Right cardiac atrium (tissue), 5 donors: ENCODE measurements at places on chromosomes 2 and 18. TPM values are rescaled to one million over a fixed set of nuclear protein-coding genes. Genes with fewer than 3 reads are reported as not detected.

The CYP27A1 gene
- 14.0 TPM for polyA plus RNA-seq

GRCh38 chr2:159895258-159896065 is 97.5 kb upstream of the CD302 start:
- no peak for DNase-seq

The SLC9A4 gene
- not detected for polyA plus RNA-seq

The COPS9 gene
- 618 TPM for polyA plus RNA-seq

DNA sequence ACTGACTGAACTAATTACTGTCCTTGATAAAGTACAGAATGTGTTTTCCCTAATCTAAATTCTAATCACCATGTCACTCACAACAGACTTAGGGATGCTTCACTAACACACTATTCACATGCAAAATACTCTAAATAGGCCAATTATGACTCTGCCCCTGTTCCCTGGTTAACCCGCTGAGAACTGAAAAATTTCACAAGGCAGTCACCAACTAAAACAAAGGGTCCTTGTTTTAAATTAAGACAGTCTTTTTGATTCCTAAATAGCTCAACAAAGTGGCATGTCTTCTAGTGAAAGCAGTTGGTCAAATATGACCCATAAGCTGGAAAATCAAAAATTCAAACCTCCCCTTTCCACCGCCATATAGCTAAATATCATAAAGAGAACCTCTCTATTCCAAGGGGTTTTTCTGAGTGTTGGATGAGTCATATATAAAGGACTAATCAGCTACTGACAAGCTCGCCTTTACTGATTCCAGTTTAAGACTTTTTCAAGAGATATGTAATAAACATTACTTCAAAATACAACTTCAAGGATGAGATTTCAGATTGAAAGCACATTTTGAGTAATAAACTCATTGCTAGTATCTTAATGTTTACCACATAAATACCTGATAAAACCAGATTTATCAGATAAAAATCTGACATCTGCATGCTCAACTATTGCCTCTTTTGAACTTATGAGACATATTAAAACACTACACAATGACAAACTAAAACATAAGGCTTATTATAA is 235.8 kb downstream of the TCF4 start:
- DNase-seq = no peak

DNA sequence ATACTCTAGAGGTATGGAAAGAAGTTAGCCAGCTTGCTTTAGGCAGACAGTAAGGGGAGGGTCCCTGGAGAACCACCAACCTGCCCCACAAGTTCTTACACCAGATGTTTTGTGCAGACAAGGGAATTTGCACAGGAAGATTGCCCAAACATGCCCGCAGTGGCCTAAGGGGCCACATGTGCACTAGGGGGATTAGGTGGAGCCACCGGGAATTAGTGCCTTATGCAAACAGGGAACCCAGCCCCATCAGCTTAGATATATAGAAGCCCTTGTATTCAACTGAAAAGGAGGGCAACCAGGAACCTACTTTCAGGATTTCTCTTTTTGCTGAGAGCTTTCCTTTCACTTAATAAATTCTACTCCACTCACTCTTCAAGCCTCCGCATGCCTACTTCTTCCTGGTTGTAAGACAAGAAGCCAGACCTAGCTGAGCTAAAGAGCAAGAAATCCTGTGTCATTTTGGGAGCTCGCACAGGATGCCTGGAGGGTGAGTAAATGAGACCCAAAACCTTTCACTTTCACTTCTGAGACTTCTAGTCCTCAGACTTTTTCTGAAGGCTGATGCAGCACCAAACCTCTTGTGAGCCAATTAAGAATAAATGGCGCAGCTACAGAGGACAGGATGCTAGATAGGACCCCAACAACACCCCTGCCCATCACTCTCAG is 146.3 kb downstream of the GCA start:
- DNase-seq = no peak

GRCh38 chr2:35503311-35503710 is 852.3 kb upstream of the CRIM1 start:
- DNase-seq = no peak

- no peak for DNase-seq
Measured at GRCh38 chr2:124081154-124081716, 56.1 kb downstream of the CNTNAP5 start.

- no peak for DNase-seq
Measured at GRCh38 chr18:6505498-6505875, 90.8 kb upstream of the L3MBTL4 start.

- DNase-seq = no peak
Measured at GRCh38 chr18:51171625-51172259, 25.7 kb downstream of the MEX3C start.

DNA sequence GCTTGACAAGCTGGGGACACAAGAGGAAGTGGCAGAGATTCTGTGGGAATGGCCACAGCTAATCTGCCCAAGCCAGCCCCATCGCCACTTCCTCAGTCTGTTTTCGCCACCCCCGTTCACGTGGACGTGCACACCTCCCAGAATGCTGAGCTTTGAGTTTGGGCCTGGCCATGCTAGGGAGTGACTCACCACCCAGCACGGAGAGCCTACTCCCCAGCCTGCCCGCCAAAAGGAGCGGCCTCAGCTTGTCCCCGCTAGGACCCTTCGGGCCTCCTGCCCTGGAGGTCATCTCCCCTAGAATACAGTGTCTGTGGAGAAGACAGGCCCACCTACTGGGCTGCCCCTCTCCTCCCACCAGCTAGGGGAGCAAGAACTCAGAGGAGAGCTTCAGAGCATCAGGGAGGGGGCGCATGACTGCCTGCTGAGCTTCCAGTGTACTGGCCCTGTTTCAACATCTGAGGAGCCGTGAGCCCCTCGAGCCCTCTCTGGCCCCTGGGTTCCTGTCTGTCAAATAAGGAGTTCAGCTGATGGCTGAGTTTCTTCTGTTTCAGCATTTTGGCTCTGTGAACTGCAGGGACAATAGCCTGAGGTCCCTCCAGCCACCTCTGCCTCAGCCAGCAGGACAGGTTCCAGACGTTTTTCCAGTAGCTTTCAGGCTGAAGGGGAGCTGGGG is 5.1 kb downstream of the SLC35F6 start:
- peak; percentile 87 for DNase-seq

DNA sequence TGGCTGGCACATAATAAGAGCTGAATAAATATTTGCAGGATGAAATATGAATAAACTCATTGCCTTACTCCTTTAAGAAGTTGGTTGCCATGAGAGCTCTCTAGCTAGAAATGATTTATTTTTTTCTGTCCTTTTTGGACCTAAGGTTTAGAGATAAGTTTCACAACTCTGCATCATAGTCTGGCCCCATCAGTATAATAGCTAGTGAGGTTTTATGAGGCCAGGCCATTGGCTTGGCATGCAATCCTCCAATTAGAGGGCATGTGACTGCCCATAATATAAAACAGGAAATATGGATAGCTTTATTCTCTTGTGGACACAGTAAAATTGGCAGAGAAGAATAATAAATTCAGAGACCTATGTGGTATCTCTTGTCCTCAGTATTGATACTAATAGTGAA is 26.2 kb upstream of the INSIG2 start:
- no peak for DNase-seq

DNA sequence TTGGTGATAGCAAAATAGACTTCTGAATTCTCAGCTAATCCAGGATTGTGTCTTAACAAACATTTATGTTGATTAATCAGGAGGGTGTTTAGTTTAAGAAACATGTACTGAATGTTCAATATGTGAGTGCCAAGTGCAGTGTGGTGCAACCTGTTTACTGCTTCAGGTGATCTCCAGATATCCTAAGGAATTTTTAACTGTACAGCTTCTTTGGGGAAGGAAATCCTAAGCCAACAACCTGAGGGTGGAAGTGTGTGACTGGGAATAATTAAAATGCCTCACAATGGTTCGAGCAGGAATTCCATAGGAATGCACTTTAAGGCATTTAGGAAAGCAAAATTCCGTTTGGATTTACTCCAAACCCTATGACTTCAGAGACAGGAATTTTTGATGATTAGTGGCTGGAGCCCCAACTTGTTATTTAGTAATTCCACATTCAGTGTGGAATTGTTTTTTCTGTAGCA is 16.4 kb downstream of the CRIM1 start:
- no peak for DNase-seq

DNA sequence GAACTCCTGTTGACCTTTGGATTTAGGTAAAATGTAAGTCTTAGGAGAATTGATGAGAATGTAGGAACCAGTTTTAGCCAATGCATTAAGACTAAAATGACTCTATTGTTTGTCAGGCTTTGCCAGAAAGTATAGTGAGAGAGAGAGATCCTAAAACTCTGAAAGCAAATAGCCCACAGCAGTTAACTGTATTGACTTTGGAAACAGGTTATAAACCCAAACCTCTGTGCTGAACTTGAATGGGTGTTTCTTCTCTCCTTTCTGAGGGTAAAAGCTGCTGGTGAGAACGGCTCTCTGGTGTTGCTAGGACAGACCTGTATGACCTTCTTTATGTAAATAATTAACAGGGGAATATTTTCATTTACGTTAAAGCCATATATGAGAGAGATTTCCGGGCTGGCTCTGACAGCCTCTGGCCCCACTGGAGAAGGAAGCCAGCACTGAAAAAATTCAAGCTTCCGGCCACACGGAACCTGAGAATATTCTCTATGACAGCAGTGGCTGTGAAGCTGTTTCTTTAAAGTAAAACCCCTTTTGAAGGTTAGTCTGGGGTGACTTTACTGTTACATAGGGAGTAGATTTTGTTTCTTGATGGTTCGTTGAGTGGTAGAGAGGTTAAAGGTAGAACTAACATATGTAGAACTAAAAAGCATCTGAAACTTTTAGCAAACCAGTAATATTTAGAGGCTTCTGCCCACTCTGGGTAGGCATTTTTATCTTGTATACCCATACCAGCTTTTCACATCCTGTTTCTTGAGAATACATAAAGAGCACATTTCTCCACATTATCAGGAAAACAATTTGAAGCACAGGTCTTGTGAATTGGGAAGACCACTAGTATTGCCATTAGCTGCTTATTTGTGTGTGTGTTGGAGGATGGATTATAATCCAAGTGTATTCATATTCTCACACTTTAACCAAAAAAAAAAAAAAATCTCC is 123.8 kb downstream of the SPTBN1 start:
- no peak for DNase-seq

- peak; percentile 90 for DNase-seq
Measured at GRCh38 chr2:46460241-46460921, 19.0 kb upstream of the TMEM247 start.

The CCNT2 gene
- 9.0 TPM for polyA plus RNA-seq

DNA sequence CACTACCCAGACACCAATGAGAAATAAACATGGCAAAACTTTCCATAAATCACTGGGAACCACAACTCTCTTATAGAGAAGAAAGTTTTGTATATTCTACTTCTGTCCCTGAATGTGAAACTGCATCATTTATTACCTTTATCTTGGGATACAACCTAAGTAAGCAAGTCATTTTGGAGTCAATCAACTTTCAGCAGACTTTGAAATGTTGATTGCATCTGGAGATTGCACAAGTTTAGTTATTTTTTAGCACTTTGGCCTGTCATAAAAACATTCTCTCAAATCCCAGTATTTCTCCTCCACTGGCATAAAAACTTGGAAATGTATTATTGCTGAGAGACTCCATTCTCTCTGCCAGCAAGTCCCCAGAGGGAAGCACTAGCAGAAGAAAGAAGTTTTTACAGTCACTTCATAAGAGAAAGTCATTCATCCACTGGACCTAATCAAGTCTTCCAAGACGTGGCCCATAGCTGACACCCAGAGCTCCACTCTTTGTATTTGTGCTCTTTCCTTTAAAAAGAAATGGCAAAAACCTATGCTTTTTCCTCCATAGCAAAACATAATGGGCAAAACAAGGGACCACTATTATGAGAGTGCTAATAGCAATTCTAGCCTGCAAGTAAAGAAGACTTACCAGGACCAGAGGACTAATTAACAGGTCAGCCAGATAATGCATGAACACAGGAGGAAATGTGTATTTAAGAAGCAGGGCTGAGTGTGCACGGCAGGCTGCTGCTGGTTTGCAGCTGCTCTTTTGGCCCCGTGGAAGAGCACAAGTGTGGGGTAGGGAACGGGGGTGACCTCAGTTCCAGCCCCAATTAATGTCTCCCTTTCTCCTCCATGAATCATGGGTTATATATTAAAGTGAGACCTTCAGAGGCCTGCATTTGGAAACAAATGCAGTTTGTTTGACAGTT is 171.5 kb downstream of the INO80D start:
- DNase-seq = no peak

- DNase-seq = no peak
Measured at GRCh38 chr2:179809606-179810005, 51.8 kb downstream of the ZNF385B start.

The HMSD gene
- 0.20 TPM for polyA plus RNA-seq

The LIPG gene
- polyA plus RNA-seq = 0.07 TPM

DNA sequence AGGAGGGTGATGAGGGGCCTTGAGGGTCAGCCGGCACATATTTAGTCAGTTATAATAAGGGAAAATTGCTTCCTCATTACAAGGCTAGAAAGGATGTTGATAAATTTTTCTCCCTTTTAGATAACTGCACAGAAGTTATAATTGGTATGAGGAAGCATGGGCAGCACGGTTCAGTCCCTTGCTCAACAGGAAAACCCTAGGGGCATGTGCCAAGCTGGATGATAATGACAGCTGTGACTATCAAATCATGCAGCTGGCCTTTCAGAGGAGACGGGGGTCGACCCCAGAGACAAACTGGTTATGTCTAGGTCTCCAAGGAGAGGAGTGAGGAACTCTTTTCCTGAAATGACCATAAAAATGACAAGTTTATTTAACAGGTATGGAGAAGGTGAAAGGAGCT is 448.1 kb upstream of the VRK2 start:
- no peak for DNase-seq

The EIF5B gene
- 71.6 TPM for polyA plus RNA-seq

GRCh38 chr2:10073706-10074105 is 6.5 kb downstream of the CYS1 start:
- no peak for DNase-seq

The TMEM237 gene
- polyA plus RNA-seq = 12.1 TPM

The PRKAG3 gene
- 0.07 TPM for polyA plus RNA-seq

DNA sequence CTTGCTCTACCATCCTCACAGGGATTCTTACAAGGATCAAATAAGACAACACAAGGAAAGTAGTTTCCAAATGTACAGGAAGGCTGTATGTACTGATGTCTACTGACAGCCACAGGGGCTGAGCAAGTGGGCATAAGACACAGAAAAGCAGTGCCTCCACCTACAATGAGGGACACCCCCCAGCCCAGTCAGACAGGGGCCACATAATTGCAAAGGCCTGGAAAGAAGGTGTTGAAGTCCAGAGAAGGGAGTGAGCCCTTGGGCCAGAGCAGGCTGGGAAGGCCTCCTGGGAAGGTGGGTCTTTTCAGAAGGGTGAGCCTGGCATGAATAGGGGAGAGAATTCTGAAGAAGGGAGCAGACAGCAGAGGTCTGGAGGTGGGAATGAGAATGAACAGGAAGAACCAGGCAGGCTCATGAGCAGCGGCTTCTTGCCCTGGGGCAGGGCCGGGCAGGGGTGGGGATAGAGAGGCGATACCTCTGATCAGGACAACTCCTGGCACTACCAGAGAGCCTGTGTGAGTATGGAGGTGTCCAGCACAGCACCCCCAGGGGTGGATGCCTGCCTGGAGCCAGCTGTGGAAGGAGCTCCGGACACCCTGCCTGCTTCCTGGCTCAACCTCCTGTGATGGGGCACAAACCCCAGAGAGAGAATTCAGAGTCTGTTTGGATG is 30.1 kb downstream of the HS1BP3 start:
- DNase-seq = no peak

GRCh38 chr2:111148225-111148873 is 27.6 kb downstream of the BCL2L11 start:
- no peak for DNase-seq

- no peak for DNase-seq
Measured at GRCh38 chr2:160381425-160381951, 112.1 kb downstream of the RBMS1 start.
